Activated CD8-positive, alpha-beta memory T cell treated with anti-CD3 and anti-CD28 coated beads for 48 hours (primary cell): ENCODE measurements at places on chromosomes 13 and 19.

- no peak for DNase-seq
These were observed at the start of gene C19orf12 for GRCh38 chr19:29714953-29715700. C19orf12 (minus strand) TSS chr19:29715261; CDS start chr19:29708413, 6,848 bp downstream.

- DNase-seq: no peak
These were observed 8.3 kb downstream of the FUT6 start for GRCh38 chr19:5831159-5831558.

DNA sequence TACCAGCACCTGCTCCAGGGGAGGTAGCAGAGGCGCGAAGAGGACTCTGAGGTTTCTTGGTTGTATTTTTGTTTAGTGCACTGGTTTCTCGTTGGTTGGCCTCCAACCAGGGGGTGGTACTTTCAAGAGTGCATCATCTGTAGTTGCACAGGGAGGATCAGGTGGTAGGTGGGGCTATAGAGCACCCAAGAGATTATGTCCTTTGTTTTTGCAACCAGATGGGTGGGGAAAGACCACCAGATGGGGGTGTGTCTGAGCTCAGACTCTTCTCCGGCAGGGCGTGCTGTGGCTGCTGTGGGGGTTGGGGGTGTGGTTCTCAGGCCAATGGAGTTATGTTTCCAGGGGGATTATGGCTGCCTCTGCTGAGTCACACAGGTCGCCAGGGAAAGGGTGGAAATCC is 254.4 kb upstream of the KLF12 start:
- DNase-seq: no peak

- DNase-seq: no peak
These were observed 39.6 kb downstream of the ATP11A start for GRCh38 chr13:112729408-112729807.

DNA sequence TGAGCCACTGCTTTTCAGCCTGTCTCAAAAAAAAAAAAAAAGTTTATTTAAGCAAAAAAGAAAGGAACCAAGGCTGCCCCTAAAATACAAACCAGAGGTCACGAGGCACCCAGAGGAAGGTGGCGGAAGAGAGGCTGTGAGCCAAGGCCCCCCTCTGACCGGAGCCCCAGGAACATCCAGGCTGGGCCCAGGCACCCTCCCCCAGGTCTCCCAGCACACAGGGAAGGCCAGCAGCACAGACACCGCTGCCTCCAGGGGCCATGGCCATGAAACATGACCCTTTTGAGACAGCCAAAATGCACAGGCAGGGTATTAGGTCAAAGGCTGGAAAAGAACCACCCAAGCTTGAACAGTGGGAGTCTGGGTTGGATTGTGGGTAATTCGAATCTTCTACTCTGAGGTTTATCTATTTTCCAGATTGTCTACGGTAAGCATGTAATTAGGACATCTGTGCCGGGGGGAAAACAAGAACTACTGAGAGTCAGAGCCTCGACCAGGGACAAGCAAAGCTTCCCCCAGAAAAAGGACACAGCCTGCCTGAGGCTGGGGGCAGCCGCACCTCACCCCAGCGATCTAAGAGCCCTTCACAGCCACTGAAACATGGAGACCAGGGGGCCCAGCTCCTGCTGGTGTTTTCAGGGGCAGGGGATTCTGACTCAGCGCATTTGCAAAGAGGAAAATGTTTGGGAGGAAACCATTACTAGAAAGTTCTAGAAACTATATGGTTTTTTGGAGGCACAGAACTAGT is 8.4 kb downstream of the PEX11G start:
- DNase-seq: no peak

DNA sequence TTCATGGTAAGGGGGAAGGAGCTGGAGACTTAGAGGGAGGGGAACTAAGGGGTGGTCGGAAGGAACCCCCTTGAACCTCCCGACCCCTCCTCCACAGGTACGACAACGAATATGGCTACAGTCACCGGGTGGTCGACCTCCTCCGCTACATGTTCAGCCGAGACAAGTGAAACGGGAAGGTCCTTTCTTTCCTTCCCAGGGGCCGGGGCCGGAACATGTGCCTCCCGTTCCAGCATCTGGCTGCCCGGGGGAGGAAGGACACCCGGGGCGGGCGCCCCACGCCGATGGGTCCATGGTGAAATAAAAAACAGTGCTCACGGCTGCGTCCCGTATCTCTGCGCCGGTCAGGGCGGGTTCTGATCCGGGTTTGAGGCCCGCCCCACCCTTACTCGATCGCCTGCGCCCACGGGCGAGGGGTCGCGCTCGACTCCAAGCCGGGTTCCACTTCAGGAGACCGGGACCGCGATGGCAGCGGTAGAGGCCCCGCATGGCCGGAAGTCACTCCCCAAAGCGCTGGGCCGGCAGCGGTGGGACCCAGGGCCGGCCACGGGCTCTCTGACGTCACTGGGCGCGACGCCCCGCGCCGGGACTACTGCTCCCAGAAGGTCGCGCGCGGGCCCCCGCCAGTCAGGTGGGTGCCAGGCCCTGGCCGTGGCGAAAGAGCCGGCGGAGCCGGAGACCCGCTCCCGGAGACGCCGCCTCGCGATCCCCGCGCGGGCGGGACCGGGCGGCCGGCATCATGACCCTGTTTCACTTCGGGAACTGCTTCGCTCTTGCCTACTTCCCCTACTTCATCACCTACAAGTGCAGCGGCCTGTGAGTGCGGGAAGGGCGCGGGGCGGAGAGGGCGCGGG is at the start of gene TMEM147:
Gene TMEM147, plus strand, starts transcription at position 626 of the 854 bp plus-strand sequence. Its CDS starts 114 bp downstream, at position 740.
- DNase-seq: peak; percentile 78
